LHCN-M2 (cell line): ENCODE measurements at places on chromosomes 6 and 20. TPM values are rescaled to one million over a fixed set of nuclear protein-coding genes. Genes with fewer than 3 reads are reported as not detected.

DNA sequence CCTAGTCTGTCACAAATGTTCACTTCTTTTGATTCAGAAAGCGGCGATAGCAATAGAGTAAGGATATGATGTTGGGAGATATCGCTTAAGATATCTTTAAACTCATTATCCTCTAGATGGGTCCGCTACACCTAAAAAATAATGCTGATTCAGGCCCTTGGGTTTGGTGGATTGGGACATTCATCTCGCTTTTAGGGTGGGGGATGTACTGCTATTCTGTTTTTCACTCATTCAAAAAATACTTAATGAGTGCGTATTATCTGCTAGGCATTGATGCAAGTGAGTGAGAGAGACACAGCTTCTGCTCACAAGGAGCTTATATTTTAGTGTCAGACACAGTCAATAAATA, 118.3 kb upstream of the SUPT3H start:
- no peak for DNase-seq

DNA sequence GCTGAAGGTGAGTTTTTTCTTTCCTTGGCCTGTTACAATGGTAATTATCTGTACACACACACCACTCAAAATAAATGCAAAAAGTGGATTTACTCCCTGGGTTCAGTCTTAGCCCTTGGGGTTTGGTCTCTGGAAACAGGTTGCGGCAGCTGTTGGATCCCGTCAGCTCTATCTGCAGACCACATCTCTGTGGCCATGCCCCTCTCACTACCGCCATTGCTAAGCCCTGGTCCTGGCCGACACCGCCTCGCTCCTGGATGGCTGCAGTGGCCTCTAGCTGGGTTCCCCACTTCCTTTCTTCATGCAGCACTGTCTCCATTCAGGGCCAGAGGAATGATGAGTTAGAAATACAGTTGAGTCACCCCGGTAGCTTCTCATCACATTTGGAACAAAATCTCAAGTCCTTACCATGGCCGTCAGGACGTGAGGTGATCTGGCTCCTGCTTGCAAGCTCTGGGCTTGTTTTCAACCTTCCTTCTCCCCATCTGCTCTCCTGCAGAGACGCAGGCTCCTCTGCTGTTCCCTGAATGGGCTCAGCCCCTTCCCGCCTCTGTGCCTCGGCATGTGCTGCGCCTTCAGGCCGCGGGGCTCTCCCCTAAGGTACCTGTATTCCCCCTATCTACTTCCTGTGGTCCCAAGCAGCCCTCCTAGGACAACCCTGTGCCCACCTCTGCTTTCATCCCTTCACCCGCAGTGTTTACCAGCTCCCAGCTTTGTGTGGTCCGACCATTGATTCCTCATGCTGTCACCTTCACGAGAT, 38.0 kb downstream of the EFCAB8 start:
- DNase-seq = no peak

DNA sequence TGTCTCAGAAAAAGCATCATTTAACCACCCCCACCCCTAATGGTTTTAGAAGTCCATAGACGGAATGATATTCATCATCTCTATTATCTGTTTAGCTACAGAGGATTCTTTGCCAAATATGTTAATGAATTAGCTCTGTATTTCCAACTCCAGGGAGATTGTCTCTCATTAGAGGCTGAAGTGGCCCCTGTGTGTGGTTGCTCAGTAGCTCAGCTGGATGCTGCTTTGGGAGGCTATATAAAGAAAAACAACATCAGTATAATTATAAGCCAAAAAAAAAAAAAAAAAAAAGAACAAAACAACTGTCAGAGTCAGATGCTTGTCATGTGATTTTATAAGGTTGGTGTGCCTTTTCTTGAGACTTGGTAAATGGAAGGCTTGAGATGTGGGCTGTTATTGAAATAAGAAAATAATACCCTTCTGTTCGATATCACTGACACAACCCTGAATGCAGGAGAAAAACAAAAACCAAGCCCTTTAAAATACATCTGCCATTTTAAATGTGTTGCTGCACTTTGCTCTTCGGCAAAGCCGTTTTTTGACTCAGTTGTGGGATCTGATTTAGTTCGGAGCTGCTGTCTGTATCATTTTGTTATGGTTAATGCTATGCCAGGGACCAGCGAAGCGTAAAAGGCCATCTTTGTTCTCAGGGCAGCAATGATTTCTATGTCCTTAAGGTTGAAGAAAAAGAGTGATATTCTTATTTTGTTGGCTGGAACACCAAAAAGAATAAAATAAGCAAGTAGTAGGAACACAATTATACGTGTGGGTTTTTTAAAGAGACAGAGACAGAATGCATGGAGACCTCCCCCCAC, 422.6 kb downstream of the QKI start:
- DNase-seq = no peak

GRCh38 chr6:20173833-20174792, 38.2 kb downstream of the MBOAT1 start:
- no peak for DNase-seq

HIVEP1 gene
- 8.2 and 9.2 TPM in 2 replicates for total RNA-seq
